ENCODE measurements at places on chromosomes 1 and 21.

DNA sequence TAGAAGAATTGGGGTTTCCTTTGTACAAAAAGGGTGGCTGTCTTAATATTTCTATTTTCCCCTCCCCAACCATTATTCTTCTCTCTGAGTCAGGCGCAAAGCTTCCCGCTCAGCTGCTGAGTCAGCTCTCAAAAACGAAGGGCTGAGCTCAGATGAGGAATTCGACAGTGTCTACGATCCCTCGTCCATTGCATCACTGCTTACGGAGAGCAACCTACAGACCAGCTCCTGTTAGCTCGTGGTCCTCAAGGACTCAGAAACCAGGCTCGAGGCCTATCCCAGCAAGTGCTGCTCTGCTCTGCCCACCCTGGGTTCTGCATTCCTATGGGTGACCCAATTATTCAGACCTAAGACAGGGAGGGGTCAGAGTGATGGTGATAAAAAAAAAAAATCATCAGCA, 3.0 kb upstream of the TUFT1 start:
- DNase-seq, result no peak

- no peak for DNase-seq
These were observed 20.5 kb upstream of the MYBPHL start for GRCh38 chr1:109327285-109327684.

GRCh38 chr1:212477680-212478466, 45.2 kb downstream of the NENF start:
- DNase-seq, result no peak

DNA sequence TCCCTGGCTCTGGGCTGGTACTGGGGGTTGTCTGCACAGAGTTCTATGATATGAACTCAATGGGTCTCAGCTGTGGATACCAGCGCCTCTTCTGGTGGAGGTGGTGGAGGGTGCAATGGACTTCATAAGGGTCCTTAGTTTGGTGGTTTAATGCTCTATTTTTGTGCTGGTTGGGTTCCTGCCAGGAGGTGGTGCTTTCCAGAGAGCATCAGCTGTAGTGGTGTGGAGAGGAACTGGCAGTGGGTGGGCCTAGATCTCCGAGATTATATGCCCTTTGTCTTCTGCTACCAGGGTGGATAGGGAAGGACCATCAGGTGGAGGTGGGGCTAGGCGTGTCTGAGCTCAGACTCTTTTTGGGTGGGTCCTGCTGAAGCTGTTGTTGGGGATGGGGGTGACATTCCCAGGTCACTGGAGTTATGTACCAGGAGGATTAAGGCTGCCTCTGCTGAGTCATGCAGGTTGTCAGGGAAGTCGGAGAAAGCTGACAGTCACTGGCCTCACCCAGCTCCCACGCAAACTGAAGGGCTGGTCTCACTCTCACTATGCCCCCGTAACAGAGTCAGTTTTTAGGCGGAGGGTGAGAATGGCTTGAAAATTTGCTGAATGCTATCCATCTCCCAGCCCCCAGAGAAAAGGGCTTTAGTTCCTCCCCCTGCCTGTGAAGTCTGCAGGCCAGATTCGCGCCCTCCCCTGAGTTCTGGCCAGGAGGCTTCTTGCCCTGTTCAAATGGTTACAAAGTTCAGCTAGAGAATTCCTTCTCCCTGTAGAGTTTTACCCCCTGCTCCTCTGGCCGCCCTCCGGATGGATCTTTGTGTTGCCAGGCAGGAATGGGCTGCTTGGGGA, 902.9 kb downstream of the LTN1 start:
- DNase-seq, result no peak

GRCh38 chr1:186923486-186923885, 94.7 kb downstream of the PLA2G4A start:
- DNase-seq, result no peak

DNA sequence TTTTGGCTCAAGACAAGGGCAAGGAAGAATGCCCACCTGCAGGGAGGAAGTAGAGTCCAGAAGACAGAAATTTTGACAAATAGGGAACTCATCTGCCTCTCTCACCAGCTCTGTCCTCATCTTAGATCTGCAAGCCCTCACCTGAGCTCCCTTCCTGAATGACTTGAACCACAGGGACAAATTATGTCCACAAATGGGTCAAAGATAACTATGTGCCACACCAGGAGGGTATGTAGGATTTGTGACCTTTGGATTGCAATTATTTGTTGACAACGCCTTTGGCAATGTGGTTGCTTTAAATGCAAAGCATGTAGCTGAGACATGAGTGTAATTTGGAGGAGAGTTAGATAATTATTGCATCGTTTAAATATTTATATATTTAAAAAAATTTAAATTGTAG, 79.5 kb downstream of the GRIK1 start:
- no peak for DNase-seq

DNA sequence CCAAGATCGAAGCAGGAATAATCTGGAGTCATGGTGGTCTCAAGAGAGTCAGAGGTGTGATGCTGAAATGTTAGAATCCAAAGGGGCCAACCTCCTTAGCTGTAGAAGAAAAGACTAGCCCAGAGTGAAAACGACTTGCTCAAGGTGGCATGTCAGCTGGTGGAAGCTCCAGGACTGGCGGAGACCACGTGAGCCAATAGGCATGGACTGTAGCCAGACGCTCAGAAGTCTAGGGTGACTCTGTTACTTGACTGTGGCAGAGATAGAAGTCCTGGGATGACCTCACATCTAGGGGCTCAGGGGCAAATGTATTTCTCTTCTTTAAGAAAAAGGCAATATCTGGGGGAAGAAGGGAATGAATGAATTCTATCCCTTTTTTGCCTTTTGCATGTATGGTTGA, 267.4 kb downstream of the ATG4C start:
- DNase-seq, result no peak

DNA sequence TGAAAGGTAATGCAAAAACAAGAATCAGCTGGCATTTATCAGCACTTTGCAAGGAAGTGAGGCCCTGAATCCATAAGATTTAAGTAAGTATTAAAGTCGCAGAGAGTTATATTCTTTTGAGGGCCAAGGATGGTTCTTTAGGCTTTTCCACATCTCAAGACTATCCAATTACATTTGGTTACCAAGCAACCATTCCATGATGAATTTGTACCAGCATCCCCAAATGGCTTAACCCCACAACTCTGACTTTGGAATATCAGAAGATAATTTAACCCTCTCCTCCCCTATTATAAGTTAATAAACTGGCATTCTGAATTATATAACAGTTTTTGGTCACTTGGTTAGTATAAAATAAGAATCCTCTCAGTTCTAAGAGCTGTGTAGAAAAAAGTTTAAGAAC, 2.8 kb downstream of the PHTF1 start:
- no peak for DNase-seq

DNA sequence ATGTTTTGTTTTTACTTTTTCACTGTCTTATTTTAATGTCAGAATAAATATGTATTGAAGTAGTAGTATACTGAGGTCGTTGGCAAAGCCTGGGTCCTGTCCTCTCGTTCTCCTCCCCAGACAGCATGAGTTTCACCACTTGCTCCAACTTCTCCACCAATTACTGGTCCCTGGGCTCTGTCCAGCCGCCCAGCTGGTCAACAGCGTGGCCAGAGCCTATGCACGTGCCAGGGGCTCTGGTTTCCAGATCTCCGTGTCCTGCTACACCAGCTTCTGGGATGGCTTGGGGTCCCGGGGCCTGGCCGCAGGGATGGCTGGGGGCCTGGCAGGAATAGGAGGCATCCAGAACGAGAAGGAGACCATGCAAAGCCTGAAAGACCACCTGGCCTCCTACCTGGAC, 19.3 kb downstream of the PTPN14 start:
- DNase-seq, result no peak

GRCh38 chr1:229942501-229942900, 124.5 kb upstream of the GALNT2 start:
- DNase-seq, result no peak

GRCh38 chr21:34797921-34798535, 129.2 kb downstream of the CLIC6 start:
- no peak for DNase-seq

GRCh38 chr1:111214074-111214801, 13.3 kb upstream of the CHI3L2 start:
- DNase-seq, result no peak

- no peak for DNase-seq
These were observed 31.1 kb upstream of the POFUT2 start for GRCh38 chr21:45318556-45319404.

DNA sequence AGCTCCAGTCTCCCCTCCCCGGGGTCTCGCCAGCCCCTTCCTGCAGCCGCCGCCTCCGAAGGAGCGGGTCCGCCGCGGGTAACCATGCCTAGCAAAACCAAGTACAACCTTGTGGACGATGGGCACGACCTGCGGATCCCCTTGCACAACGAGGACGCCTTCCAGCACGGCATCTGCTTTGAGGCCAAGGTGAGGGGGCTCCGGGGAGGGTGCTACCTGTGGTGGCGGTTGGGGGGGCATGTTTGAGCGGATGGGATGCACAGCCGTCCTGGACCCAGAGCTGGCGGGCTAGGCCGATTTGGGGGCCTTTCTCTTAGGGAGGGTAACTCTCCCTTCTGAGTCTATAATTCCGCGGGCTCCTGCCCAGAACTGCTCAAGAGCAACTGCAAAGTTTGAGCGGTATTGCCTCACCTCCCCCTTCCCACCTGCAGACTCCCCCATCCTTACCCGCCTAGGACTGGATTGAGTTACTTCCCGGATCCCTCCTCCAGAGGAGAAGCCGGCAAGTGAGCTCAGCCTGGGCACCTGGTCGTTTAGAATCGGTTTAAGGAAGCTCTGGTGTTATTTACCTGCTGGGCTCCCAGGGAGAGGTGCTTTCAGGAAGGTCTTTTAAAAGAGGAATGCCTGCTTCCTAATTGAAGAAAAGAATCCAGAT, 730 bp downstream of the NOS1AP start:
- no peak for DNase-seq

DNA sequence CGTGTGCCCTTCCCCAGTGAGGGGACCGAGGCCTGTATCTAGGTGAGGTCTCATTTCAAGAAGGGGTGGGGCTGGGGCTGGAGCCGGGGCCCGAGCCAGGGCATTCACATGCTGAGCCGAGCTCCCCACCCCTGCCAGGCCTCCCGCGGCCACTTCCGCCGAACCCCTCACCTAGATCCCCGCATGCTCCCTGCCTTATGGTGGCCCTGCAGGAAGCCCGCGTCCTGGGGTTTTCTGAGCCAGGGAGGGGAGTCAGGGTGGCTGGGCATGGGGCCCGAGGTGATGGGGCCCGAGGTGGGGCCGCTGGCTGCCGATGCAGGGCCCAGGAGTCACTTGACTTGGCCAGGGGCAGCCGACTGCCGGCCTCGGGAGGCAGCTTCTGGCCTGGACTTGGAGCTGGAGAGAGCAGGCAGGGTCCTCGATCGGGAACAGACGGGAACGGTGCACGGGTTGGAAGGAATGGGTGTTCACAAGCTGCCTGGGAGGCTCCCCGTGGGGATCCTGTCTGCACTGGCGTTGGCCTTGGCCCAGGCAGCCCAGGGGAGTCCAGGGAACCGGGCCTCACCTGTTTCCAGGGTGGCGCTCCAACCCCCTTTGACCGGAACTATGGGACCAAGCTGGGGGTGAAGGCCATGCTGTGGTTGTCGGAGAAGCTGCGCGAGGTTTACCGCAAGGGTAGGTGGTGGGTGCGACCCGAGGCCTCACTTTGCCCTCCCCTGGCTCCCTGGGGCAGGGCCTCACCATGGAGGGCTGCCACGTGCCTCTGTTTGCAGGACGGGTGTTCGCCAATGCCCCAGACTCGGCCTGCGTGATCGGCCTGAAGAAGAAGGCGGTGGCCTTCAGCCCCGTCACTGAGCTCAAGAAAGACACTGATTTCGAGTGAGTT, 13.6 kb downstream of the CFAP410 start:
- DNase-seq, result no peak

DNA sequence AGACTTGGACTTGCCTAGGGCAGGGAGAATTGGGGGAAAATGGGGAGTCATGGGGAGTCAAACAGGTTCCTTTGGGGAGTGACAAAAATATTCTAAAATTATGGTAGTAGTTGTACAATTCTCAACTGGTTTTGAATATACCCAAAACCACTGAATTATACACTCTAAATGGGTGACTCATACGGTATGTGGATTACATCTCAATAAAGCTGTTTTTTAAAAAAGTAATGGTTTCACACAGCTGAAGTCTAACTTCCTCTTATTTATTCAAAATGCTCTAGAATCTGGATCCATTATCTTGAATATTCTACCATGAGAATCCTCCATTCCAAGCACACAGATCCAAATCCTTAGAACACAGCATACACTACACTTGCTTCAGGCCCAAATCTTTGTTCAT, 11.1 kb downstream of the EIF4G3 start:
- DNase-seq, result no peak

DNA sequence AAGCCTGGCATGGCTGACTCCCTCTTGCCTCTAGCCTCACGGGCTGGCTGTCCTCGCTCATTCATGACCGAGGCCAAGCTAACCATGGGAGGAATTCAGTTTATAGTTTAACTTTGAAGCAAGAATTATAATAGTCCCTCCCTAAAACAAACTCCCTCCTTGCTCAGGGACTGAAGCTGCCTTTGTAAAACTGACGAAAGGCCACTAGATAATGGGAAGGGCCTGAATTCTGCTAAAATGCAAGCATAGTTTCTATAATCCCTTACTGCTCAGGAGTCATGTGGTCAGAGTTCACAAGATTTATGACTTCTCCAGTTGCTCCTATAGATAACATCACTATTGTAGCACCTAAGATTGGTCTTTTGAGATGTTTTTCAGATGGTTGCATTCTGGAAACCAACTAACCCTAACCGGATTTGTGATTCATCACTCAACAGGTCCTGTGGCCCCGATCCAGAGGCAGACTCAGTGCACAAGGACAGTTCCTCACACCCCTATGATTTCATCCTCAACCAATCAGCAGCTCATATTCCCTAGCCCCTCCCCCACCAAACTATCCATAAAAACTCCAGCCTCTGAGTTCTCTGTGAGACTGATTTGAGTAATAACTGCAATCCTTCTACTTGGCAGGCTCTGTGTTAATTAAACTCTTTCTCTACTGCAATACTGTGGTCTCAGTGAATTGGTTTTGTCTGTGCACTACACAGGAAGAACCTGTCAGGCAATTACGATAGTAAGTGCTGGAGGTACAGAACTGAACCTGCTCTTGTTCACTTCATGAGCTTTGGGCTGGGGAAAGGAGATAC, 26.4 kb downstream of the HHIPL2 start:
- DNase-seq, result no peak

DNA sequence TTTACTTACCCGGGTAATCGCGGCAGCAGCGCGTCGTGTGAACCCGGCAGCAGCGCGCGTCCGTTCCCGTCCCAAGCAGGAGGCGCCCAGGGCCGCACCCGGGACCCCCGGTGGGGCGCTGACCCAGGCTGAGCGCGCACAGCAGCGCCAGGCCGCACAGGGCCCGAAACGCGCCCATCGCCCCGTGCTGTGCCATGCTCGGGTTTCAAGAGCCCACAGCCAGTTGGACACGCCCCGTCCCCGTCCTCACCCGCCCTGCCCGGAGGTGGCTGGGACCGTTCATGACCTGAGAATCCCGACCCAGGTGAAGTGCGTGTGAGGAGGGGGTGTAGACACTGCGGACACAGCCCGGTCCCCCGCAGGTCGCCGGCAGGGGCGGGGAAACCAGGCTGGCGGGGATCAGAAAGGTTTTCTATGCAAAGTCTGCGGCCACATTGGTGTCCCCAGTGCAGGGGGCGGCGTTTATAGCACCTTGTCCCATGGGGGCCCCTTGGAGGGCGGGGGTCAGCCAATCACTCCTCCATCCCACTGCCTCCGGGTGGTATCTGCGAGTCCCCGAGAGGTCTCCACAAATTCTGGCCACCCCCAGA, at the start of gene TNFRSF18:
Gene TNFRSF18, minus strand, starts transcription at position 217 of the 590 bp plus-strand sequence. Its CDS starts 21 bp downstream, at position 196.
- no peak for DNase-seq

GRCh38 chr21:33443194-33443593, 36.6 kb downstream of the TMEM50B start:
- DNase-seq, result no peak
